Daoy (cell line): ENCODE measurements at places on chromosomes 5 and 9. TPM values are rescaled to one million over a fixed set of nuclear protein-coding genes. Genes with fewer than 3 reads are reported as not detected.

ZNF462 gene
- total RNA-seq = 15.7 and 20.6 TPM in 2 replicates

OCLN gene
- 30.8 and 39.0 TPM in 2 replicates for total RNA-seq

CD74 gene
- total RNA-seq = not detected in 2 replicates

HEMGN gene
- 0.17 TPM in 1 of 2 replicates, not detected in the other for total RNA-seq

PCDHA5 gene
- total RNA-seq = 0.39 and 0.69 TPM in 2 replicates

DOLPP1 gene
- 18.1 and 19.5 TPM in 2 replicates for total RNA-seq

DNA sequence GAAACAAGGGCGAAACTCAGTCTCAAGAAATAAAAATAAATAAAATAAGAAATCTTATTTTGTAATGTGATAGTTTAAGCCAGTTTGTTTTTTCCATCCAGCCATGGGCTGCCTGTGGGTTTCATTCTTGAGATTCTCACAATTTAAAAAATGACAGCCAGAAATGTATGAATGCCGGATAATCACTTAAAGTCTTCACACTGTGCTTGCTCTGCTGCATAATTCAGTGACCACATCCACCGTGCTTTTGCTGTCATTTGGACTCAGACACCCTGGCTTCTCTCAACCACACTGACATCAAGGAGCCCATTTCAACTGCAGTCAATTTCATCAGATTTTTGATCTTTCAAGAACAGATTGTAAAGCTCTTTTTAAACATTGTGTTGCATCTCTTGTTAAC lies 61.0 kb upstream of the DAPK1 start:
- DNase-seq = no peak

DNA sequence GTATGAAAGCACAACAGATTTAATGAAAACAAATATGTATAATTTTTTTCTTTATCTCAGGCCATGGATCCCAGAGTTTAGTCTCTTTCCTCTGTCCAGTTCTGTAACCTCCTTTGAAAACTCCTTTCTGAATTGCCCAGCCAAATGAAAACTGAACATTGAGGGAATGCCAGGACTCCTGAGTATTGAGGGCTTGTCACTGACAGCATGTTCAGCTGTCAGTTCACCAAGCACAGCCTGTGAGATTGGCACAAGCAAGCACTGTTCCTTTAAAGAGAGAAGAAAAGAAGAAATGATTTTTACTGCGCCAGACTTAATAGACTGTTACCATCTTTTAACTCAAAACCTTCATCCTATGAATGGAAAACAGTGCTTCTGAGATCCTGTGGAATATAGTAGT lies 27.3 kb downstream of the TTC1 start:
- no peak for DNase-seq

DNA sequence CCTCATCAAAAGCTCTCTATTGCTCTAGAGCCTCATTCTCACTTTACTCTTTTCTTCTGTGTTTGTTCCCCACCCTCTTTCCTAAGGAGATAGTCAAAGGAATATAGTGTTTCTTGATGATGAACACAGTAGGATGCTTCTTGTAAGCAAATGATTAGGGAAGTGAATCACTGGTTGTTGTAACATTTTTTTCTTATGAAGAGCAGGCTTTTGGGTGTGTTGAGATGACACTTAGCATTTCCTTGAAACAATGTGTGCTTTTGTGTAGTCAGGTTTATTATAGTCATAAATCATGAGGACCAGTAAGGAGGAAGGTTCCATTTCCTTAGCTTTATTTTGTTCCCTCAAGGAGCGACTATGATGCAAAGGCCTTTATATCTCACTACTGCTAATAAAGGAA lies 1991.3 kb upstream of the C9orf72 start:
- no peak for DNase-seq

GRCh38 chr5:88393042-88393441 lies 124.4 kb upstream of the TMEM161B start:
- no peak for DNase-seq

GRCh38 chr9:30967476-30967875 lies 1417.0 kb upstream of the ACO1 start:
- DNase-seq = no peak

DNA sequence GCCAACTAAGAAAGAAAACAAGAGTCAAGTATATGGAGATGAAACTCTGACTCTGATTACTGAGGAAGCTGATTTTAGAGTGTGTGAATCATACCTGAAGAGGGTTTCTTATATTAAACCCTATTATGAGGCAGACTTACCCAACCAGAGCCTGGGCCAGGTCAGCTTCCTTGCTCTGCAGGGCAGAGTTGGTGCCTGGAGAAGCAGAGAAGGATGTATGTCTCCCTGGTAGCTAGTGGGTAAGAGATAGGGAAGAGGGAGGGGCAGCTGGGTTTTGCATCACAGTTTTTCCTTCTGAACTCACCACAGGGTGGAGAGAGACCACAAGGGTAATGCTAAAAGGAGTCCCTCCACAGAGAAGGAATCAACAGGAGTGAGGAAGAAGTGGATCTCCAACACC lies 104.1 kb downstream of the CMYA5 start:
- no peak for DNase-seq

- DNase-seq = no peak
Measured at GRCh38 chr9:107870927-107871680, 381.5 kb upstream of the KLF4 start.

GRCh38 chr5:81254886-81255559 lies 21.9 kb downstream of the CKMT2 start:
- DNase-seq = no peak

- DNase-seq = no peak
Measured at GRCh38 chr9:110143950-110144545, 63.9 kb downstream of the C9orf152 start.

DNA sequence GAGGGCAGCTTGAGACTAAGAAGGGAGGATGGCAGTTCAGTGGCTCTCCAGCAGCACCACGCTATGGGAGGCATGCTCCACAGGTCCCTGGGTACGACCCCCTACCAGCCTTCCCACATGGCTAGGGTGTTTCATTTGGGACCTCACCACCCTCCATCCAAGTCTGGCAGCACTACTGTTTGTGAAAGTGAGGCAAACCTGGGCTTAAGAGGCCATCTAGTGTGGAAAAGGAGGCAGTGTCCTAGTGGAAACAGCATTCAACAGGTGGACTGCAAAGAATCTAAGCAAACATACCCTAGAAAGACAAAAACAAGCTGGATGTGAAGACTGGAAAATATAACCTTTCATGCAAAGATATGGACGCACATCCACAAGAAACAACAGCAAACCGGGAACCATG lies 4.8 kb upstream of the C5orf47 start:
- no peak for DNase-seq

DNA sequence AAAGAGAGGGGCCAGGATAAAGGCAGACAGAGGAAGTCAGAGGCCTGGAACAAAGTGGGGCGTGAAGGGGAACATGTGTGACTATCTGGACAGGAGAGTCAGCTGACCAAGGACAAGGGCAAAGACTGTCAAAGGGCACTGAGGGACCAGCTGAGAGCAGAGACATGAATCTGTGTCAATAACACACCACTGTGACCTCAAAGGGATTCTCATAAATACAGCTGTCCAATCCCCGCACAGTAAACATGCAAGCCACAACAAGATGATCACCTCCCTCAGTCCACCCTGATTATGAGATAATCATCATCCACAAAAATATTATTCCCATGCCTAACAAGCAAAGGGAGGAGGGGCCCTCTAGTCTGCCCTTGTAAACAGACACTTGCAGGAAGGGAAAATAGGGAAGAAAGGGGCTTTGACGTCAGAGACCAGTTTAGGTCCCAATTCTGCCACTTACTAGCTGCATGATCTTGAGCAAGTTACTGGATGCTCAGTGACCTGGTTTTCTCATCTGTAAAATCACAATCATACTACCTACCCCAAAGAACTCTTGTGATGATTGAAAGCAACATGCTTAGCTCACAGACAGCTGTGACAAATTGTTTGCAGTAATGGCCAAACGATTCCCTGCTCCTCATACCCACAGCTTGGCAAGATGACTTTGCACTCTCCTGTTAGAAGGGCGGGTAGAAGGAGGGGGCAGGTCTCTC lies 41.8 kb downstream of the RAPGEF1 start:
- no peak for DNase-seq

GRCh38 chr9:24464319-24464951 lies 81.3 kb downstream of the IZUMO3 start:
- DNase-seq = no peak
